ENCODE measurements at places on chromosomes 3 and 15.

- no peak for DNase-seq
These were observed 332.7 kb downstream of the PDCD6IP start for GRCh38 chr3:34131091-34131490.

DNA sequence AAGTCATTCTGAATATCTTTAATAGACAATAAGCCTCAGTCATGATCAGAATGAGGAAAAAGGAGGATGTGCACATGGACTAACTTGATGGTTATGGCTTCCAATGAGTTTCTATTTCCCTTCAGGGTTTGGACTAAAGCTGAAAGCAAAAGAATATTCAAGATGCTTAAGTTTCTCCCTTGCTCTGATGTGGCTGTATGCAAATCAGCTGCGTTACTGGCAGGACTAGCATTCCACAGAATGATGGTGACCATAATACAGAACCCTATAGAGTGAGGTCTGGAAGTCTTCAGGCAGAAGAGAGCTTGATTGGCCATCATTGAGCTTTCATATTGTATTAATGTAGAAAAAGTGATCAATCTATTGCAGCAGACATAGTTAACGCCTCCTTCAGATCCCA, 466.0 kb downstream of the NLGN1 start:
- DNase-seq: no peak

DNA sequence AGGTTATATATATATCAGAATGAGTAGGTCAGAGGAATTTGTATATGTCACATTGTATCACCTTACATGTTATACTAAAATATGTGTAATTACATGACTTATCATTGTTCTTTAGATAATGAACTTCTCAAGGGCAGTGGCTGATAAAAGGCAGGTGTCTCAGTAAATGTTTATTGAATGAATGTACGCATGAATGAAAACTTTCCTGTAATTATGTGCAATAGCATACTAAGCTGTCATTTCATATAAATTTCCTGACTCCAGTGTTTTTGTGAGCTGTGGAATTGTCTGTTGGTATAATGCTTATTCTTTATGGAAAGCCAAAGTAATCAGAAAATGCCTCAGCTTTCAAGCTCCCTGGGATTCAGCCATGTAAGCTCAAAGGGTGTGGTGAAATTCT, 4.2 kb downstream of the TBC1D23 start:
- DNase-seq: no peak

- no peak for DNase-seq
These were observed 20.4 kb downstream of the BTBD1 start for GRCh38 chr15:83046558-83047127.

- no peak for DNase-seq
These were observed 162.7 kb downstream of the GMNC start for GRCh38 chr3:190699776-190700175.

DNA sequence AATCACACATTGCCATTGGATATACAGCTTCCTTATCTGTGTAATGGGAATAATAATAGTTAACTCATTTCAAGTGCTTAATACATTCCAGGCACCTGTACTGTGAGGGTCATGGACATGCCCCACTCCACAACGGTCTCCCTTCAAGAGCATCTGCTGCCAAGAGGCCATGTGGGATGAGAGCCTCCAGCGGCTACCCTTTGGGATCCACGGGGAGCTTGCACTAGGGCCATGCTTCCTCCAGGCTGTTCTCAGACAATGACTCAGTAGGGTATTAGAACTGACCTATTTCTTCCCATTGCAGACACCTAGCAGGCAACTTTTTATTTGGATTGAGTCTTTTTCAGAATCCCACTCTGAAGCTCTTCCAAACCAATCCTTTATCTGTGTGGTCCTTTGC, 1078.9 kb downstream of the TUSC7 start:
- no peak for DNase-seq

GRCh38 chr15:75107516-75107907, 84.1 kb downstream of the PPCDC start:
- DNase-seq: no peak

- peak; percentile 57 for DNase-seq
These were observed 30.7 kb upstream of the CBLB start for GRCh38 chr3:105899516-105899915.

DNA sequence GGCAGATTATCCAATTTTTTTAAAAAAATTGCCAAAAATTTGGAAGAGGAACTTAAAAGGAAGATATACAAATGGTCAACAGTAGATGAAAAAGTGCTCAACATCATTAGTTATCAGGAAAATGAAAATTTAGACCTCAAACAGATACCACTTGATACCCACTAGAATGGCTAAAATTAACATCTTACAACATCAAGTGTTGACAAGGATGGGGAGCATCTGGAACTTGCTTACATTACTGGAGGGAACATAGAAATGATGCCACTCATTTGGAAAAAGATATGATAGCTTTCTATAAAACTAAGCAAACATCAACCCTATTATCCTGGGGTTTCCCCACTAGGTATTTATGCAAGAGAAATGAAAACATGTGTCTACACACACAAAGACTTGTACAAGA, 284.5 kb upstream of the CHRNA7 start:
- no peak for DNase-seq

DNA sequence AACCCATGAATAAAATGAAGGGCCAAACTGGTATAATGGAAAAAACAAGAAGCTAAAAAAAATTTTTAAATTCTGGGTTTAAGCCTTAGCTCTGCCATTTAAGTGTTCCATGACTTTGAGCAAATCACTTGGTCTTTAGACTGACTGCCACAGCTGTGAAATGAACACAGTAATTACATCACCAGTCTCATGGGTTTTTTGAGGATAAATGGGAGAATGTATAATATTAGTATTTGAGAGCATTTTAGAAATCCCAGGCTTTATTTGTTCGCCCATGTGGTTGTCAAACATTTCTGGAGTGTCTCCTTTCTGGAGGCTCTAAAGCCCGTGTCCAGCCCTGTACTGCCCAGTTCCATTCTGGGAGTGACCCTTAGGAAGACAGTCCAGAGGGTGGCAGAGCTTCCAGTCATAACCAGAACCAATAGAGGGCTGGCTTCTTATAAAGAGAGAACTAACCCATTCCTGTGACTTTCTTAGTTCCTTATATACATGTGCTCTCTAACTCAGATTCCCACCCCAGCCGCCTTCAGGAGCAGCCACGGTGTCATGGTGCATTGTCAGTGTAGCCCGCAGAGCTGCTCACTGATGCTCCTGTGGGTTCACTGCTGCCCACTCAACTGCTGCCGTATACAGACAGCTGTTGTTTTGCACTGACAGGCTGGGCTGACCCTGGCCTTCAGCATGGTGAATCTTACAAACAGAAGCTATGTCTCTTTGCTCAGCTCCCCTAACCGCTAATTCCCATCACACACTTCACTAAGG, 44.7 kb downstream of the BOC start:
- no peak for DNase-seq

DNA sequence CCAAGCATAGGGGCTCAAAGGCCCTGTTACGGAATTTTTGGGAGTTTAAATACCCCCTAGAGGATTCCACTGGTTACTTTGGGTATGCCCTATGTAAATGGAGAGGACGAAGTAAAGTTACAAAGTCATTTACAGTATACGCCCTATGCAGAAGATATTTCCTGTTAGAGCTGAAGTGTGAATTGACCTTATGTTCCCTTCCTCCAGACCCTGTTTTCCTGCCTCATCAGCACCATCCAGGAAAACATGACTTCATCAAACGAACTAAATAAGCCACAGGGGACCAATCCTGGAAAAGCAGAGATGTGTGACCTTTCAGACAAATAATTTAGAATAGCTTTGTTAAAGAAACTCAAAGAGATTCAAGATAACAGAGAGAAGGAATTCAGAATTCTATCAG, 177.4 kb downstream of the SQOR start:
- no peak for DNase-seq

- peak; percentile 4 for DNase-seq
These were observed 35.7 kb upstream of the GSK3B start for GRCh38 chr3:120129718-120130513.

DNA sequence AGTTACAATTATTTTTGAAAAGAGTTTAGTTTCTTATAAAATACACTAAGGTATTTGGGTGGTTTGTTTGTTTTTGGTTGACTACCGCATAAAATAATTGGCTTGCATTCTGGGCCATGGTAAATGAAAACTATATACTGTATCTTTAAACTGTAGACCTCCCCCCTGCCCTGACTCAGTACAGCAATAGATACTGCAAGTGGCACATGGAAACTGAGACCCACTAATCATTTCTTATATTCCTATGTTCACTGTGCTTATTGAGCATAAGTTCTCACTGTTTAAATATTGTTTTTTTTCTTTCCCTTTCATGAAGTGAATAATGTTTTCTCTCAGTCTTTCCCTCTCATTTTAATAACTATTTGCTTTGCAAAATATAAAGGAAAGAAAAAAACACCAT, 45.8 kb downstream of the RASA2 start:
- no peak for DNase-seq

DNA sequence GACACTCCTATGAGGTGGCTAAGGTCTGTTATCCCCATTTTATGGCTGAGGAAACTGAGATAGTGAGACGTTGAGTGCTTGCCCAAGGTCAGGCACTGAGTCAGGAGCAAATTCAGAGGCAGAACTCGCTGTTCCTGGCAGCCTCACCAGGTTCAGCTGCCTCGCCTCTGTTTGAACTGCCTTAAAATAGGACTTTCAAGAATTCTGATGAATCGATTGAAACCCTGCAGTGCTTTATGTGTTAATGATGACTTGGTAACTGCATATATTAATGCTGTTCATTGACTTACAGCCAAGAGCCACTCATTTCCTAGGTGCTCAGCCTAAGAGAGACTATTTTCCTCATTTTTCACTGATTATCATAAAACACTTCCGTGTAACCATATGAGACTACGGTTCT, 79.5 kb upstream of the BHLHE40 start:
- no peak for DNase-seq

DNA sequence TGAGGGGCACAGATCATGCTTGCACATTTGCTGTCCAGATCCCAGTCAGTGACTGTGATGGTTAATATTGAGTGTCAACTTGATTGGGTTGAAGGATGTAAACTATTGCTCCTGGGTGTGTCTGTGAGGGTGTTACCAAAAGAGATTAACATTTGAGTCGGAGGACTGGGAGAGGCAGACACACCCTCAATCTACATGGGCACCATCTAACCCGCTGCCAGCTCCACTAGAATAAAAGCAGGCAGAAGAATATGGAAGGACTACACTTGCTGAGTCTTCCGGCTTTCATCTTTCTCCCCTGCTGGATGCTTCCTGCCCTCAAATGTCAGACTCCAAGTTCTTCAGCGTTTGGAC, 5.1 kb downstream of the GP9 start:
- DNase-seq: no peak

All from AG09309 (cell line).